ENCODE measurements at places on chromosomes 4 and X.

DNA sequence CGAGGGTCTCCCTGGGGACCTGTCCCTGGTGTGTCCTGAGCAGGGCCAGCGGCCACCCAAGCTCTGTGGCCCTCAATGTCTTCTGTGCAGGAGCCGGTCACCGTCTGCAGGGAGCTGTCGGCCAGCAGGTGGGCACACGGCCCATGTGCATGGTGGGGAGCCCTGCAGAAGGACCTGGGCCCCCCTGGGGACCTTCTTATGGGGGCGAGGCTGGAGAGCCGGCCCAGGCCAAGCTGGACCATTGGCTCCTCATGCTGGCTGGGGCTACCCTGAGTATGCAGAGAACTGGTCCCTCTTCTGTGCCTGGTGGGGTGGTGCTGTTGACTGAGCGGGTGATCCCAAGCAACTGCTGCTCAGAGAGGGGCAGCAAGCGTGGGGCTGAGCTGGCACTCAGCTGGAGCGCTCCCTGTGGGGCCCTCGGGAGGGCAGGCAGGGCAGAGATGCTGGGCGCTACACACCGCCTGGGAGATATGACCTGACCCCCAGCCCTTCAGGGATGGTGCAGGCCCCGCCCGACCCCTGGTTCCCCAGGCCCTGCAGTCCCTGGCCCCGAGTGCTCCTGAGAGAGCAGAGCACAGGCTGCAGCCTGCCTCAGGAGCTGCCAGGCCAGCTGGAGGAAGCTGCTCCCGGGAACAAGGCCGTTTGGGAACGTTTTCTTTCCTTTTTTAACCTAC is 14.8 kb downstream of the NAT8L start:
- no peak overlapping the region for H3K27ac ChIP-seq
- no peaks in the 10 kb centered on the region for H3K27me3 ChIP-seq
- no peak for DNase-seq
- no peak overlapping the region for H3K4me3 ChIP-seq
- no peaks in the 10 kb centered on the region for H3K4me1 ChIP-seq

DNA sequence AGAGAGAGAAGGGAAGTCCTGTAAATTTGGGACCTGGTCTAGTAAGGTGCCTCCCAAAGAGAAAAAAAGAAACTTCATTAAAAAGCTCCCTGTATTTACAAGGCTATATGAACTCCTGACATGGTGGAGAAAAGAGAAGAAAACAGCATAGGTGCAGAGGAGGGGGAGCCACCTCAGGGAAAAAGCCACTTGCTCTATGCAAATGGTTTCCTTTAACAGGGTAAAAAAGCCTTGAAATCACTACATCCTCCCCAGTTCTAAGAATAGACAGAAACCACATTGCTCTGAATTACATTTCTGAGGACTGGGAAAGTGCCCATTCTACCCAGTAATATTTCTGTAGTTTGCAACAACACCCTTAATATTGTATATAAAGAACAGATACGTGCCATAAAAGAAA is 165.5 kb downstream of the KLF8 start:
- no peak for DNase-seq
- H3K27me3 ChIP-seq = no peaks in the 10 kb centered on the region
- H3K4me1 ChIP-seq = peaks cover 21% of the 10 kb centered on the region
- H3K27ac ChIP-seq = peak overlapping the region; percentile 89
- peak overlapping the region; percentile 68 for H3K4me3 ChIP-seq

- H3K27me3 ChIP-seq = no peaks in the 10 kb centered on the region
- DNase-seq = no peak
- H3K4me1 ChIP-seq = no peaks in the 10 kb centered on the region
- no peaks in the 10 kb centered on the region for H3K36me3 ChIP-seq
Observed at GRCh38 chrX:123153846-123154335, 30.2 kb upstream of the GRIA3 start.

DNA sequence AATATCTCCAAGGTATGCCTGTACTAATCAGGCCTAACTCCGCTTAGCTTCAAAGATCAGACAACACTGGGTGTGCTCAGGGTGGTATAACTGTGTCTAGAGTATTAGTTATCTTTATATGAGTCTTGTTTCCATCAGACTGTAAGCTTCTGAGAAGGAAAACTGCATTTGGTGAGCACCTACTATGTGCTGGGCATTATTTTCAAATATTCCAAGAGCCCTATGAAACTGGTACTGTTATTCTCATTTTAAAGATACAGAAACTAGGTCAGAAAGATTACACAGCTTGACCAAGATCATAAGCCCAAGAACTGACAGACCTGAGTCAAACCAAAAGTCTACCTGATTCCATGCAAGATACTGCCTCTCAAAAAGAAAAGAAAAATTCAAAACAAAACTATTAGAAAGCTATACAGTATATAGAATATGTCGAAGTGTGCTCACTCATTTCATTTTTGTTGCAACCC is 44.4 kb downstream of the LRBA start:
- no peak overlapping the region for H3K27ac ChIP-seq
- H3K36me3 ChIP-seq = peaks cover 6% of the 10 kb centered on the region
- H3K4me3 ChIP-seq = no peak overlapping the region
- peaks cover 21% of the 10 kb centered on the region for H3K4me1 ChIP-seq
- DNase-seq = no peak

DNA sequence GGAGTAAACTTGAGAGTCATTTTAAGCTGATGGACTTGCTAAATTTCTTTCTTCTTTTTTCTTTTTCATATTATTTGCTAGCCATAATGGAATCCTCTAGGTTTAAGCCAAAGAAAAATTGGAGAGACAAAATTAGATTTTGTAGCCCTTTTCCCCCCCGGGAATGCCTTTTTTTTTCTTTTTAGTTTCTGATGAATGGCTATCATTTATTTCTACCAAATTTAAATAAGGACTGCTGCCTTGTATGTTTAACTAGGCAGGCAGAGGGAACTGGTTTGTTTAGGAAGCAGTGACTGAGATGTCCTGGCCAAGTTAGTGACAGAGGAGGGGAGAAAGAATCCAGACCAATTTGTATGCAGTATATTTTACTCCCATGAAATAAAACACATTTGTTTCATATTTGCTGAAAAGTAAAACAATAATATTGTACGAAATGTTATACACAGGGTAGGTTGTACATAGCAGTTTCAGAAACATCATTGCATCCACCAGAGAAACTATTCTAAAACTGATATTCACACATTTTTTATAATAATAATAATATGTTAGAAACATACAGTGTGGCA is 5.7 kb downstream of the PITX2 start:
- H3K36me3 ChIP-seq = peaks cover 6% of the 10 kb centered on the region
- H3K4me1 ChIP-seq = peaks cover 5% of the 10 kb centered on the region
- no peak for DNase-seq
- peaks cover 98% of the 10 kb centered on the region for H3K27me3 ChIP-seq

- H3K4me1 ChIP-seq = no peaks in the 10 kb centered on the region
- no peak overlapping the region for H3K4me3 ChIP-seq
- no peaks in the 10 kb centered on the region for H3K36me3 ChIP-seq
Observed at GRCh38 chr4:108902769-108903168, 139.9 kb upstream of the ETNPPL start.

GRCh38 chr4:25687773-25688172 is 32.1 kb downstream of the SLC34A2 start:
- peaks cover 2% of the 10 kb centered on the region for H3K27me3 ChIP-seq
- no peaks in the 10 kb centered on the region for H3K36me3 ChIP-seq
- no peak overlapping the region for H3K4me3 ChIP-seq
- H3K27ac ChIP-seq = no peak overlapping the region

- H3K4me1 ChIP-seq = peaks cover 23% of the 10 kb centered on the region
- no peak overlapping the region for H3K4me3 ChIP-seq
- H3K27me3 ChIP-seq = no peaks in the 10 kb centered on the region
- no peak for DNase-seq
- H3K36me3 ChIP-seq = peaks cover 12% of the 10 kb centered on the region
Observed at GRCh38 chr4:169660929-169661328, 40.6 kb downstream of the CLCN3 start.

DNA sequence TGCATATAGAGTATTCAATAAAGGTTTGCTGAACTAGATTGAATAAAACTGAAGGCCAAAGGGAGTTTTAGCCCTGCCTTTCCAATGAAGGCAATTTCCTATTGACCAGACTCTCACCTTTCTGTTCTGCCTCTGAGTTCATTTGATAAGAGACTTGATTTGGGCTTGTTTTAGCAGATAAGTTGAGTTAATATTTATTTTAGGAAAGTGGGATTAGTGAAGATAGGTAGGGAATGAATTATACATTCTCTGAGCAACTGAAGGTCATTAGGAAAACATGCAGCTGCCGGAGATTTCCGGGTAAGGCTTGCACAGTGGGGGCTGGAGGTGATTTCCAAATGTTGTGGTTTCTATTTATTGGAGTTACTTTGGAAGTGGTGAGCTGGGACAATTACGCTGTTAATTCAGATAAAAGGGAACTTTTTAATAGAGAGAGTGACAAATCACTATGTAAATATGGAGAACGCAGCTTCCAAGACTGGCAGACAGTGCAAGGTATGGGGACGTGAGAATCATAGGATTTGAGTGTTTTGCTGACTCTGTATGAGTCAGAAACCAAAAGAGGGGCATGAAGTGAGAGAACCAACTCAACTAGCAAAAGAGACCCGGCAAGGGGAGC is 553.6 kb upstream of the BOD1L1 start:
- peaks cover 5% of the 10 kb centered on the region for H3K36me3 ChIP-seq
- H3K27ac ChIP-seq = no peak overlapping the region
- H3K4me3 ChIP-seq = no peak overlapping the region
- H3K4me1 ChIP-seq = peaks cover 19% of the 10 kb centered on the region
- no peaks in the 10 kb centered on the region for H3K27me3 ChIP-seq

GRCh38 chrX:25052798-25053534 is 37.2 kb upstream of the ARX start:
- no peak for DNase-seq
- peaks cover 3% of the 10 kb centered on the region for H3K27me3 ChIP-seq
- H3K27ac ChIP-seq = no peak overlapping the region
- peaks cover 3% of the 10 kb centered on the region for H3K4me1 ChIP-seq
- H3K4me3 ChIP-seq = no peak overlapping the region

- no peak overlapping the region for H3K27ac ChIP-seq
- no peak overlapping the region for H3K4me3 ChIP-seq
- peaks cover 10% of the 10 kb centered on the region for H3K36me3 ChIP-seq
- peaks cover 44% of the 10 kb centered on the region for H3K4me1 ChIP-seq
Observed at GRCh38 chr4:184531008-184531407, 56.7 kb upstream of the IRF2 start.

DNA sequence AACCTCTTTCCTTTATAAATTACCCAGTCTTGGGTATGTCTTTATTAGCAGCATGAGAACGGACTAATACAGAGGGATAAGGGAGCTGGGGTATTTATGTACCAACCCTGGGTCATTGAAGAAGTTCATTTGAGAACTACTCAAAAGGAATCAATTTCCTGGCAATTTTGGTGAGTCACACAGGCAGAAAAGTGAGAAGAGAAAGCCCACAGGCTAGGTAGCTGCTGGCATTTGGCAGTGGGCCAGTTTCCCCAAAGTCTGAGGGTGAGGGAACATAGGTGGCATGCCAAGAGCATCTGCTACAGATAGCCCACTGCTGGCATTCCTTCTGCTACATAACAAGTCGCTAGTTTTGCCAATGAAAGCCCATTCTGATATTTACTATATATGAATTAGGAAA is 411.2 kb downstream of the MID1IP1 start:
- H3K4me1 ChIP-seq = no peaks in the 10 kb centered on the region
- no peak overlapping the region for H3K4me3 ChIP-seq
- DNase-seq = no peak
- H3K27me3 ChIP-seq = no peaks in the 10 kb centered on the region
- no peak overlapping the region for H3K27ac ChIP-seq

- no peak overlapping the region for H3K27ac ChIP-seq
- DNase-seq = no peak
- H3K4me1 ChIP-seq = no peaks in the 10 kb centered on the region
- H3K36me3 ChIP-seq = no peaks in the 10 kb centered on the region
- H3K4me3 ChIP-seq = no peak overlapping the region
- H3K27me3 ChIP-seq = no peaks in the 10 kb centered on the region
Observed at GRCh38 chr4:60944060-60944459, 256.1 kb upstream of the ADGRL3 start.

DNA sequence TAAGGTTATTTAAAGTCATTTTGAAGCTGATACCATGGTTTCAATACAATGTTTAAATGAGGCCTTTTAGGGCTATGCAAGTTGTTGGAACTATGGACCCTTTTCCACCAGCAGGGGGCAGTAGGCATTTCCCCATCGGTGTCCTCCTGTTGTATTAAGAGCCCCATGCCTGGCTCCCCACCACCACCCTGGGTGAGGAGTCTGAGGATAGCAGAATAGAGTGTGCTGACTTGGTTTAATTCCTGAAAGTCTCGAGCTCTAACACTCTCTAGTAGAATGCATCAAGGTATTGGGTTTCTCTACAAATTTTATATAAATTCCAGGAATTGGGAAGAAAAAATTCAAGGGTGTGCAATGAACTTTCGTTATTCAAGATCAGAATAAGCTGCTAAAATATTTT is 234.8 kb upstream of the JADE1 start:
- H3K4me1 ChIP-seq = no peaks in the 10 kb centered on the region
- no peak overlapping the region for H3K4me3 ChIP-seq
- peaks cover 7% of the 10 kb centered on the region for H3K27me3 ChIP-seq
- no peak overlapping the region for H3K27ac ChIP-seq

DNA sequence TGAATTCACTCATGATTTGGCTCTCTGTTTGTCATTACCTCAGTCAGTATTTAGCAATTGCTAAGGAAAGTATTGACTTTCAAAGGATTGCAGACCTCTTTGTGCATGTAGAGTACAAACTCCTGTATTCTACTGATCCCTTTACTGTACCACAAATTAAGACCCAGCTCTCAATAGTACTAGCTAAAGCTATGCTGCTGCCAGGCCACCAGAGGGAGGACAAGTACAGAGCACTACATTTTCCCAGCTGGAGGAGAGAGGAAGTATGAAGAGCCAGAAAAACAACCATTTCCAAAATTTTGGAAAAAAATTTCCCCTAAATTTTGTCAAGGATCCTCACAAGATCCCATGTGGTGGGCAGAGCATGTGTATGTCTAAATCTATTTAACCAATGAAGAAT is 175.0 kb upstream of the MTMR8 start:
- no peak overlapping the region for H3K4me3 ChIP-seq
- H3K4me1 ChIP-seq = no peaks in the 10 kb centered on the region
- no peaks in the 10 kb centered on the region for H3K36me3 ChIP-seq
- no peaks in the 10 kb centered on the region for H3K27me3 ChIP-seq
- no peak overlapping the region for H3K27ac ChIP-seq

DNA sequence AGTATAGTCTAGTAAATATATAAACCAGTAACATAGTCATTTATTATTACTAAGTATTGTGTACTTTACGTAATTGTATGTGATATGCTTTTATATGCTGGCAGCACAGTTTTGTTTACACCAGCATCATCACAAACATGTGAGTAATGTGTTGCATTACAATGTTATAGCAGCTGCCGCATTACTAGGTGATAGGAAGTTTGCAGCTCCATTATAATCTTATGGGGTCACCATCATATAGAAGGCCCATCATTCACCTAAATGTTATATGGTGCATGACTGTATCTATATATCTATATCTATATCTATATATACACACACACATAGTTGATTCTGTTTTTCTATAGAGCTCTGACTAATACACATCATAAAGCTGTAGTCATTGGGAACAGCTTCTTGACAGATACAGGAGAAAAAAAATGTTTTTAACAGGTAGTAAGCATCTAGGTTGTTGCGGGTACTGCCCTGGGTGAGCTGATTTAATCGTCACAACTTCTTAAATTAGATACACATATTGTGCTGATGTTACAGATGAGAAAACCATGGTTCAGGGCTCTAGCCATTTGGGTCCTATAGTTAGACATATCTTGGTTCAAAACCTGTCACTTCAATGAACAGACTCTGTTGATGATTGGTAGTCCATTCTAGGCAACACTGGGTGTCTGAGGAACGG is 77.9 kb downstream of the CLNK start:
- no peaks in the 10 kb centered on the region for H3K27me3 ChIP-seq
- no peak overlapping the region for H3K27ac ChIP-seq

Measured in activated naive CD8-positive, alpha-beta T cell treated with anti-CD3 and anti-CD28 coated beads, Interleukin-2, amount 10 ng/mL, durations not matched to agents 7 days and 5 days (primary cell).